ENCODE measurements at places on chromosomes 6 and 20. TPM values are rescaled to one million over a fixed set of nuclear protein-coding genes. Genes with fewer than 3 reads are reported as not detected.

DNA sequence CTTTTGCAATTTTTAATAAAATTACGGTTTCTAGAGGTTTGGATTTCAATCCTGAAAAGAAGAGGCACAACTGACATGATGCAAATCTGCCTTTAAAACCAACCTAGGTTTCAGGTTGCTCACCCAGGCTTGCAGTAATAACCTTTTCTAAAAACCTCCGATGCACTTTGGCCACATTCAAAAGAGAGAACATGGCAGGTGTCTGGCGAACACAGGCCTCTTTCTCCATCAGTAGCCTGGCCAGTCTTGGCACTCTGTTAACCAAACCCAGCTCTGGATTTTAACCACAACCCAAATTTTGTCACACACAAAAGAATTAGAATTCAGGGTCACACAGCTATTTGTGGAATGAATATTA is 55.8 kb upstream of the MAFB start:
- no peak for DNase-seq

- DNase-seq, result no peak
Measured at GRCh38 chr6:90383196-90383822, 86.7 kb upstream of the BACH2 start.

DNA sequence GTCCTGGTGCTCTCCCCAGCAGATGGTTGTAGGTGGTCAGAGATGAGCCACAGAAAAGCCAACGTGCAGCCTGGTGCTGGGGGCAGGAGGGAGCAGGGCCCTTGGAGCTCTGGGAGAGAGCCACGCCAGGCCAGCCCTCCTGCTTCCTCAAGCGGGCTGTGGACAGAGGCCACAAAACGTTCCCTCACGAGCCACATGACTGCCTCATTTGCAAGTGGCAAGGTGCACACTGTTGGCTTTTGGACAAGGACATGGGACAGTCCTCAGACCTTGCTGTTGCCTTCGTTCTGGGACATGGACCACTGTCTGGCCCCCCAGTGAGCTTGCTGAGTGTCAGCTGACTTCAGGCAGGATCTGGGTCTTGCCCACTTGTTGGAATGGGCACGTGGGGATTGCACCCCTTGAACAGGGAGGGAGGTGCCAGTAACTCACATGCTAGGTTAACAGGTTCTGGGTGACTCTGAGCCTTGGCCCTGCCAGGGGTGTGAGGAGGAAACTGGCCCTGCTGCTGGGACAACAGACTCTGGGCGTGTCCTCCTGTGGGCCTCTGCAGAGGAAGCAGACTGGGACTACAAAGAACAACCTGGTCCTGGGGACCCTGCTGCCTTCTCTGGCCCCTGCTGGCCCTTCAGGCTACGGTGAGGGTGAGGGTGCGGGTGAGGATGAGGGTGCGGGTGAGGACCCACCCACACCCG is 2.6 kb downstream of the SLCO4A1 start:
- peak; percentile 76 for DNase-seq

GRCh38 chr6:137692806-137693205 is 174.3 kb upstream of the TNFAIP3 start:
- no peak for DNase-seq

DNA sequence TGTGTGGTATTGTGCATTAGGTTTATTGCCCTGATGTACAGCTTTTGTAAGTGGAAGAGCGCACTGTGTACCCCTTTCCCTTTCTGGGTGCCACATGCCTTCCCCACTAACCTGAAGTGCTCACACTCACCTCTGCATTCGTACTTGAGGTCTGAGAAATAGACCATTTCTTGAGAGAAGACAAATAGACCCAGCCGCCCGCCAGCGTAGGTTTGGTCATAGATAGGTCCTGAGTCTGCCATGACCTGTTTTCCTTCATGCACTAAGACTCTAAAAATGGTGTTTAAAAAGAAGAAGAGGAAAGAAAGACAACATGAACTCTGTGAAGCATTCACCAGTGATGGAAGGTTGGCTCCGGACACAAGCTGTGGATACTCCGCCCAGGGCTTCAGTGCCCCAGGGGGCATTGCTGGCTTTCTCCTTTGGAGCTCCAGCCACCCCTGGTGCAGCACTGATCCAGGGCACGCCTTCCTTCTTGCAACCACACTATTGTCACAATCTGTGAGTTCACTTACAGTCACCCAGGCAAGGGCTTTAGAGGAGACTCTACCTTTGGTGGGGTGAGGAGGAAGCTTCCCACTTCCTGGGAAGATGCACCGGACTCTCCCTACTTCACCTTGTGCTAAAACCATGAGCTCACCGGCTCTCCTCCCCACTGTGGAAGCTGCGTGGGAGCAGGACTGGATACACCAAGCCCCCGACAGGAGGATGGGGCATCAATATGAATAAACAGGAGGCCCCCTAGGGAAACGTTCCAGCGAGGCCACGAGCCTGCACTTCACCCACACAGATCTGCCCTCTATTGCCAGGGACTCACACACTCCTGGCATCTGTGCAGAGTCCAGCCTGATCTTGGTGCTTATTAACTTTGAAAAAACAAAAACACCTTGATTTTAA is 33.3 kb downstream of the THBS2 start:
- DNase-seq, result peak; percentile 76

GRCh38 chr6:167851370-167851952 is 24.8 kb downstream of the AFDN start:
- no peak for DNase-seq

DNA sequence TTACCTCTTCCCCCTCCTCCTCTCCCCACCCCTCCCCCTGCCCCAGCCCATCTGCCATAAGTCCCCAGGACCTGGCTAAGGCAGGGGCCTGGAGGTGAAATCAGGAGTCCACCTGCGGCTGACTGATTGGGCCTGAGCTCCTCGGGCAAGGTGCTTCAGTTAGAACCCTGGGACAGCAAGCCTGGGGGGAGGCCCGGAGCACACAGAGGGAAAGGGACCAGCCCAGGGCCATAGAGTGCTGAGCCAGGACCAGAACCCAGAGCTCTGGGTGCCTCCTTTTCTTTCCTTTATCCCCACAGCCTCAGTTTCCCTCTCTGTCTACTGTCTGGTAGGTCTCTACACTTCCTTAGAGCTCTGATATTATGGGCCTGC is 35.7 kb upstream of the VEGFA start:
- peak; percentile 55 for DNase-seq

DNA sequence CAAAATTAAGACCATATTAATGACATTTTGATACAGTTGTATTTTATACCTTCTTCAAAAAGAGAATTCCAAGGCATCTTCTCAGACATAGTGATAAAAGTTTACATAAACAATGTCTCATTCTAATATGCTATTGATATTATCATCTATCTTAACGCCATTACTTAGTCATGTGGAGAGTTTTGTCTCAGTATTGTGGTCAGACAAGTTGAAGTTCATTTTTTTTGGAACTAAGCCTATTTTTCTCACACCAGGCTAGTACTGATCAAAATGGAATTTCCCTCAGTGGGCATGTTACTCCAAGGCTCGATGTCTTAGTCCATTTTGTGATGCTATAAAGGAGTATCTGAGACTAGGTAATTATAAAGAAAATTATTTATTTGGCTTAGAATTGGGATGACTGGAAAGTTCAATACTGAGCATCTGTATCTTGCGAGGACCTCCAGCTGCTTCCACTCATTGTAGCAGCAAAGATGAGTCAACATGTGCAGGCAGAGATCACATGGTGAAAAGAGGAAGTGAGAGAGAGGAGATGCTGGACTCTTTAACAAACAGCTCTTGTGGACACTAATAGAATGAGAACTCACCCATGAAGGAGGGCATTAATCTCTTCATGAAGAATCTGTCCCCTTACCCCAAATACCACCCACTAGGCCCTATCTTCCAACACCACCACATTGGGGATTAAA is 825.5 kb upstream of the MANEA start:
- no peak for DNase-seq

GRCh38 chr20:5353624-5354496 is 37.1 kb upstream of the PROKR2 start:
- no peak for DNase-seq

DNA sequence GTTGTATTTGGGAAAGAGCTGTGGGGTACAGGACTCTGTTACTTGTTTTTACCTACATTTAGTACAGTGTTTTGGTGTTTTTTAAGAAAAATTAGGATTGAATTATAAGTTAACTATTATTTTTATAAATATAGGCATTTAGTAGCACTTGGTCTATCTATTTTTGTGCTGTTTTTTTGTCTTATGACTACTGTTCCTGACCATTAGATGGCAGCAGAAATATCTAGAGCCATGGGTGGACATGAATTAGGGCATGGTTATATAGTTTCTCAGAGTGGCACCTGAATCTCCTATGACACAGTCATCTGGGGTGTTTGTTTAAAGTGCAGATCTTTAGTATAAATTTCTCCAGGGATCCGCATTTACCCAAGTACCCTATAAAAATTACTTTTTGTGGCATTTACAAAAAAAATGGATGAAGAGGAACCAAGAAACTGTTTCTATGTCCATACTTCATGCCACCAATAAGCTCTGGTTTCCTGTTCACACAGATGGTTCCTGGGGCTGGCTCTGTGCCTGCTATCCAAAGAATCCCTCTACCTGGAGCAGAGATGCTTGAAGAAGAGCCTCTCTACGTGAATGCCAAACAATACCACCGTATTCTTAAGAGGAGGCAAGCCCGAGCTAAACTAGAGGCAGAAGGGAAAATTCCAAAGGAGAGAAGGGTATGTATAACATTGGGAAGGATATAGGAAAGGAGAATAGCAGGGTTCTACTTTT is 19.8 kb downstream of the NFYA start:
- no peak for DNase-seq

Gene GMPR
- 14.7 TPM for total RNA-seq

Measured in posterior vena cava (tissue), 2 donors.